ENCODE measurements at places on chromosomes 3 and 15.

DNA sequence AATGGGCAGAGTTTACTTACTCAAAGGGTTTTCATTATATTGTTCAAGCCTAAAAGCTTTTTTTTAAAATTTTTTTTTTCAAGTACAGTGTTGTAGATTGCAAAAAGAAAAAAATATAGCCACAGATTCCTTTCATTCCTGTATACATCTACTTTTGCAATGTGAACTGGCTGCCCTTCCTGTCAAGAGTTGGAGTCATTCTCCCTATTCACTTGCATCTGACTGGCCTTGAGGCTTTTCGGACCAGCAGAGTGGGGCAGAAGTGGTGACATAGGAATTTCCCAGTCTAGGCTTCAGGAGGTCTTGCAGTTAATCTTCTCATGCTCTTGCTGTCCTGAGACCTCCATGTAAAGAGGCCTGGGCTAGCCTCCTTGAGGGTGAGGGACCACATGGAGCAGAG is 218.3 kb upstream of the CFAP20DC start:
- no peak for DNase-seq

DNA sequence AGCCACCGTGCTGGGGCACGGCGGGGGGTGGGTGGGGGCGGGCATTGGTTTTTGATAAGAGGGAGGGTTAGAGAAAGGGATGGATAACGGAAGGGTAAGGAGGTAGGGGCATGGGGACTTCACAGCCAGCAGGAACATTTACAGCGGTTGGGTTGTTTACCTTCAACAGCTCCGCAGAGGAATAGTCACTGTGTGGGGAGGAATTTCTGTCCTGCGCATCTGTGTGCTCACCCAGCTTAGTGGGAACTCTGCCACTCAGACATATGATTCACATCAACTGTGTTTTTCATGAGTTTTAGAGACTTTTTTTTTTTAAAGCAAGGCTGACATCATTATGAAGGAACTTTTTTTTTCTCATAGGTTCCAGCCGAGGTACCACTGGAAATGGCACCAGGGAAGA is 19.6 kb downstream of the CHRD start:
- DNase-seq: no peak

DNA sequence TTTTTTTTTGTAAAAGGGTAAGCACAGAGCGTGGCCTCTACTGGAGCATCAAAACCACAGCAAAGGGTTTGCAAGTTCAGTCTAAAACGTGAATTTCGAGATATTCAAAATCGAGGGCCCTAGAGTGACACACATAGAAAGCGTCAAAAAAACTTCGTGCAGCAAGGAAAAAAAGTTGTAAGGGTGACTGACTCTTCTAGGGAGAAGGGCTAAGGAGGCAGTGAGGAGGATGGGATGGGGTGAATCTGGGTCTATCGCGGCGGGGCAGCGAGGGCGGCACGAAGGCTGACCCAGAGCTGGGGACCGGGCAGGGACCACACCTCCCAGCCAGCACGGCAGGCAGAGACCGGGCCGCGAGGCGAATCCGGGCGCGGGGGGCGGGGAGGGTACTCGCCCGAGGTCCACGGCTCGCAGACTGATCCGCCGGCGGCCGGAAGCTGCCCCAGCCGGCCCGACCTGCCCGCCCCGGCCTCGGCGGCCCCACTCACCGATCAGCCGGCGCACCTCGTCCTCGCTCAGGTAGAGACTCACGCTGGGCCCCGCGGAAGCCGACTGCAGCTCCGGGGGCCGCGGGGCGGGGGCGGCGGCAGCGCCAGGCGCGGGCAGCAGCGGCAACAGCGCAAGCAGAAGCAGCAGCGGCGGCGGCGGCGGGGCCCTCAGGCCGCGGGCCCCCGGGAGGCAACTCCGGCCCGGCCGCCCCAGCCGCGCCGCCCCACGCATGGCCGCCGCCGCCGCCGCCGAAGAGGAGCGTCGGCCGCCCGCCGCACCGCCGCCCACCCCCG is 533 bp downstream of the RYK start:
- peak; percentile 40 for DNase-seq

DNA sequence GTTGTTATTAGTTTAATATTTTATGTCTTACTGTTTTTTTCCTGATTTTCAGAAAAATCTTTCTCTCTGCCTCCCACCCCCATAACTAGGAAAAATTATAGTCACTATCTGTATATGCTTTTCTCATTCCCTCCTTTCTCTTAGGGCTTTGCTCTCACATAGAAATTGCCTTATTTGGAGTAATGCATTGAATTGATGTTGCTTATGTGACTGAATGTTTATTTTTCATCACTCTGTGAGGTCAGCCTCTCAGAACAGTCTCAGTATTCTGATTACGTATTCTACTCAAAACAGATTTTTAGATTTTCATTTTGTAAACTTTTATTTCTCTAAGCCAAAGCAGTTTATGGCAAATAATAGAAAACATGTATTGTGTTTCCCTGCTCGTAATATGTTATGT is 121.0 kb downstream of the SLMAP start:
- no peak for DNase-seq

DNA sequence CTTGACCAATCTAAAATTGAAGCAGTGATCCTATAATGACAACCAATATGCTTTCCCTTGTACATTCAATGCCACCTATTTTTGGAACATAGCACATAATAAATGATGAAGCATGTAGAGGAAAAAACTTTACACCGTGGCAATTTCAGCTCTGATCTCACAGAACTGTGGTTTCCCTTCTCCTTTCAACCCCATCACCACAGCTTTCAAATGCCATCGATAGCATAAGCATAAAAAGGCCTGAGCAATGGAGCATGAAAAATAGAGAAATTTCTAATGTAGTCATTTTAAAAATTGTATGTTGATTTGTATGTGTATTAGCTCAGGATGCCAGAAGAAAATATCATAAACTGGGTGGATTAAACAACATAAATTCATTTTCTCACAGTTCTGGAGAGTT is 406.0 kb upstream of the TMCO5A start:
- no peak for DNase-seq

GRCh38 chr3:100226712-100227429 is 33.9 kb upstream of the TBC1D23 start:
- DNase-seq: no peak

GRCh38 chr3:4543110-4543509 is 50.0 kb downstream of the ITPR1 start:
- no peak for DNase-seq

DNA sequence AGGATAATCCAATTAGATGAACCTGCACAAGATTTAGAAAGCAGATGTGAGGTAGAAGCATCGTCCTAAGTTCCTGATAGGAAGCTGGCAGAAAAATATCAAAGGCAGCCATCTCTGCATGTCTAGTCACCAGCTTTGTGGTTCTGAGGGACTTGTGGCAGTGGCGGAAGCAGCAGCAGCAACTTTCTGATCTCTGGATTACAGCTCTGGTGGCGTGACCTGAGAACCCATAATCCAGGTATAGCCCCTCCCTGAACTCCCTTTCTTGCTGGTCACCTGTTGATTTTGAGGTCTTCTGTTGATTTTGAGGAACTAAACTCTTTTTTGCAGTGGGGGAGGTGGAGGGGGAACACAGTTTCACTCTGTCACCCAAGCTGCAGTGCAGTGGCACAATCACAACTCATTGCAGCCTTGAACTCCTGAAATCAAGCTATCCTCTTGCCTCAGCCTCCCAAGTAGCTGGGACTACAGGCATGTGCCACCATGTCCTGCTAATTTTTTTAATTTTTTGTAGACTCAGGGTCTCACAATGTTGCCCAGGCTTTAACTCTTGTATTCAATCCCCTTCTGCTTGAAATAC is 7.9 kb downstream of the FSIP1 start:
- DNase-seq: peak; percentile 28

DNA sequence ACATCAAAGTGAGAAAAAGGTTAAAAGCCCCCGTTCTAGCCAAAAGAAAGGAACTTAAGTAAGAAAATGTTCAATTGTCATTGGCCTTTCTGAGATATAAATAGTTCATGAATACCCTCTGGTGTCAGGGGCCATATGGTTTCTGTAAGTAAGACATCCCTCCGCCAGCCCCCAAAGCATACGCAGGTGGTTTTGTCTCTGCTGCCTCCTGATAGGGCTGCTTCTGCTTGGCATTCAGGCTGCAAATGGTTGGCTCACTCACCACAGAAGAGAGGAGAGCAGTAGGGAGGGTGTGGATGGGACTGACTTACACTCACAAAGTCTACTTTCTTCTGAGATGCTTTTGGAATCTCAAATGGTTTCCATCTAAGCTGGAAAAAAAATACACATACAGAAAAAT is 29.8 kb downstream of the HGD start:
- DNase-seq: no peak

DNA sequence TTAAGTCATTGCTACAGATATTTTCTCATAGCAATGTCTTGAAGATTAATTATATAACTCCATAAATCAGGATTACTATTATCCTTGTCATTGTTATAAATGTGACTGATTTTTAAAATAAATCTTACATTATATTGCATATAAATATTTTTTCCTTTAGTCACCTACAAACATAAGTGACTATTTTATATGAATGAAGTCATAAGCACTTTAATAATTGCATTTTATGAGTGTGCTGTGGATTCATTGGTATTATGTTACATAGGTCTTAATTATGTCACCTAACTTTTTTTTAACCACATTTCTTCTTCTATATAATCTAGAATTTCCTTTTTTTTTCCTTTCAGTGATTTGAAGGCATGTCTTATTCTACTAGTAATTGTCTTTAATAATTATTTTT is 1191.2 kb downstream of the NSUN3 start:
- DNase-seq: no peak

- DNase-seq: no peak
Measured at GRCh38 chr3:169218314-169218983, 445.1 kb downstream of the MECOM start.

DNA sequence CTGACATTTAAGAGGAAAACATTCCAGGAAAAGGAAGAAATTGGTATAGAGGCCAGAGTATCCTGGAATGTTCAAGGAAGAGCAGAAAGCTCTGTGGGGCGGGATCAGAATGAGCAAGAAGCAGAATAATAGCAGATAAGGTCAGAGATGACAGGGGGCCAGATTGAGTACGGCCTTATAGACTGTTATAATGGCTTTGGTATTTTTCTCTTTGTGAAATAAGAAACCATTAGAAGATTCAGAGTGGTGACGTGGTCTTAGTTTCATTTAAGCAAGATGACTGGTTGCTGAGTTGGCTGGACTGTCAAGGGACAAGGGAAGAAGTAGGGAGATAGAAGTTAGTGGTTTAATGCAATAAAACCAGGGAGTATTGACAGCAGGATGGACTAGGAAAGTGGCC is 218.3 kb upstream of the SOX2 start:
- DNase-seq: no peak

GRCh38 chr15:70185251-70185711 is 87.6 kb upstream of the TLE3 start:
- no peak for DNase-seq

- no peak for DNase-seq
Measured at GRCh38 chr3:184497804-184498203, 63.8 kb upstream of the EPHB3 start.

DNA sequence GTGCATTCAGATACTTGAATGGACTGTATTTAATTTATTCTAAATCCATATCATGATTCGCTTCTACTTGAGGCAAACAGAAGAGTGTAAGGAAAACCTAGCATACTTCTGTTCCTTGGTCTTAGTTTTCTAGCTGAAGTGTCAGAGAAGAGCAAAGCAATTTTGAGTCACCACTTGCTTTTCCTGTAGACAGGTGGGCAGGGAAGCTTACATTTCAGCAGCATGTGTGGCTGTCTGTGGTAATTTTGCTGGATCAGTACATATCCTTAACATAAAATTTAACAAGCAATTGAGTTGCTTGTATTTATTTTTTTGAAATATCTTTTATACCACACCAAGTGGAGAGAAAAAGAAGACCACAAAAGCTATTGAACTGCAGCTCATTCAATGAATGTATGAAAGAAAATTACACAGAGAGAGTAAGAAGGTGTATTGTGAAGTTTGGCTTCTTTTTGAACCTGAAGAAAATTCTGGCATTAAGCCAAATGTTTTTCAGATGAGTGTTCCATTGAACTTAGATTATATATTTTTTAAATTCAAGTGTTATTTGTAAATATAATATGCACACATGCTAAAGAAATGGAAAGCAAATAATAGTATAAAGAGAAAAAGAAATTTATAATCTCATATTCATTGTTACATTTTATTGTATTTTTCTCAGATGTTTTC is 747.6 kb downstream of the NAALADL2 start:
- no peak for DNase-seq

GRCh38 chr15:71508081-71508682 is 302.2 kb upstream of the NR2E3 start:
- DNase-seq: no peak

GRCh38 chr3:100084100-100084806 is 30.0 kb downstream of the FILIP1L start:
- DNase-seq: no peak

- no peak for DNase-seq
Measured at GRCh38 chr3:49616491-49616941, 57.6 kb upstream of the APEH start.

DNA sequence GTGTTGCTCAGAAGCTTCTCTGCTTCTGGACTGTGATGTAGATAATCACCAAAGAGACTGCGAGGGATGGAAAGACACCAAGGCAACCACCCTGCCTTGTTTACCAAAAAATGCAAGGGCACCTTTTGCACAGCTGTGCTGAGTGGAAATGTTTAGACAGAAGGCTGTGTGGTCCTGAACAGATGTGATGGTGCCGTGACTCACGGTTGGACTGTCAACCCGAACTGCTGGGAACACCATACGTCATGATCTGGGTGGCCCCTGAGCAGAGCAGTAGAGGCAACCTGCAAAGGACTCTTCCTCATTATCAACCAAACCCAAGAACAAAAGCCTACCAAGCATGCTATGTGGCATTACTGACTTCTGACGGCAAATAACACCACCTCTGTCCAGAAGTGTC is 61.3 kb upstream of the LPP start:
- DNase-seq: no peak

- DNase-seq: no peak
Measured at GRCh38 chr3:22383285-22383684, 632.3 kb upstream of the ZNF385D start.

DNA sequence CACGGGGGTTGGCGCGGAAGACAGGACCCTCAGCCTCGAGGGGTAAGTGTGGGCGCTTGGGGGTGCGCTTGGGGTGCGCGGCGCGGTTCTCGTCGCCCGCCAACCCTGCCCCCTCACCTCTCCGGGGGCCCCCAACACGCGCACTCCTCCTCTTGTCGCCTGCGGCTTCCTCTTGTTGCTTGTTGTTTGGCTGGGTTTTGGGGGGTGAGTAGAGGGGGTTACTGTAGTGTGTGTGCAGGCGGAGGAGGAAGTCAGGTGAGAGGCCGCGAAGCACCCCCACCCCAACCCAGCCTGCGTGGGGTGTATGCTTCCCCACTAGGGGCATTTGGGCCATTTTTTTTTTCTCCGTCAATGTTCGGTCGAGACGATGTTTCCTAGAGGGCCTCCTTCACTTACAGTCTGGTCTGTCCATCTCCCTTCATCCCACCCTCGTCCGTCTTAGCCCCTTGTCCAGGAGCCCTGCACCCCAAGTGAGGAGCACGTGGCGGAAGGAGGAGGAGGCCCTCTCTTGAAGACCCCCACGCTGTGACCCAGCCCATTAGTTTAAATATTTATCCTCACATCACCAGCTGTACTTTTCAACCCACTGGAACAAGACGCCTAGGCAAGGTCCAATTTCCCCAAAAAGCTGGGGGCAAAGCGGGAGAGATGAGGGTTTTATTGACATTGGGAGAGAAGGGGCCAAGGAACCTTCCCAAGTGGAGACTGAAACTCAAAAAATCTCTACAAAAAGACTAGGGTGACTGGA is 20.4 kb upstream of the SATB1 start:
- peak; percentile 54 for DNase-seq

GRCh38 chr3:44309500-44309899 is 29.1 kb upstream of the TCAIM start:
- no peak for DNase-seq

- DNase-seq: no peak
Measured at GRCh38 chr3:141797819-141798447, 34.7 kb downstream of the GRK7 start.

Data from T-helper 1 cell (primary cell).